ENCODE measurements at places on chromosomes 4 and X.
A peak's percentile ranks its signal among the peaks of the same experiment; 100 is the strongest.

DNA sequence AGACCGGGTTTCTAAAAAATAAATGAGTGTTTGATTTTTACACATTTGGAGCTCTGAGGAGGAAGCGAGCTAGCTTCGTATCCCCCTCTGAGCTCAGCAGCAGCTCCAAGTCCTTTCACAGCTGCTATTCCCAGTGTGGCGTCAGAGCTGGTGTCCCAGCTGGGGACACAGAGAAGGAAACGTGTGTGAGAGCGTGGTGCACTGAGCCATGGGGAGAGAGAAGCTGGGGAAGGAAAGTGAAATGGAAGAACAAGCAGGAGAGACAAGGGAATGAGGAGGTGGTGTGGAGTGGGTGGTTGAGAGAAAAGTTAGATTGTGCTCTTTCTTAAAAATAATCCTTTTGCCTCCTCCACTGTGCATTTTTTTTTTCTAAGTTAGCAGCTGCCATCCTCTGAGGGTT lies 79.5 kb upstream of the SLC4A4 start:
- DNase-seq, result no peak

DNA sequence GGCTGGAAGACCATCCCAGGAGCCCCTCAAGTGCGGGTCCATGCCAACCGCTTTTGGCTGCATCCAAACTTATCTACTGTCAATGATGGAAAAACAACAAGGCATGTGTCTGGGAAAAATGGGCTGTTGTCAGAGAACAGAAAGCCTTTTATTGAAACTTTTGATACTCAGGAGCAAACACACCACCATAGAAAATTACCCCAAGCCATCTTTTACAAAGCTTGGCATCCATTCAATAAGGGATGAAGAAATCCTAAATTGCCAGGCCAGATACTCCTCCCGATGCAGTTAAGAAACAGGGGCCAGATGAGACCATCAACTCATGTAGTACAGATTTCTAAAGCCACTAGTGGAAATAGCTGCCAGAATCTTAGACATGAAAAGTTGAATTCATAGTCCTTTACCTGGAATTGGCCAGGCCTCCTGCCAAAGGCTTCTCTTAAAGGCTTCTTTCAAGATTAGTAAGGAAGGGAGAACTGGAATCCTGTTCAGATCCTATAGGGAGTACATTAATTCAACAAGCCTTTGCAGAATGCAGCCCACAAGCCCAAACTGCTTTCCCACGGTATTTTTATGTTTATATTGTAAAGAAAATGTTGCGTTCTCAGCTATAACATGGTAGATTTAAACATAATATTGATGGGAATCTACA lies 145.4 kb upstream of the MAP3K15 start:
- DNase-seq, result no peak

DNA sequence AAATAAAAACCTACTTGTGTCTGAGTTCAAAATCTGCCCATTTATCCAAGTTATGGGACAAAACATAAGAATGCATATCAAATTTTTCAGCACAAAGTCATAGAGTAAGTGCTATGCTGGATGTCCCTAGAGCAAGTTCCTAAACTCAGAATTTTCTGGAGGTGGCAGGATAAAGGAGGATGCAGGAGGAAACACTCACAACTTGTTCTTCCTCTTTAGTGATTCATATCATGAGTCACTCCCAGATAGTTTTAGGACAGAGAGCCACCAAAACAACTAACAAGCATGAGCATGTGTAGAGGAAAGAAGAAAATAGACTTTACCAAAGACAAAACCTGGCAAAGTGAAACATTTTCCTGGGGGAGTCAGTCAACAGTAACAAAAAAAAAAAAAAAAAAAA lies 302.7 kb downstream of the KCTD8 start:
- DNase-seq, result no peak

DNA sequence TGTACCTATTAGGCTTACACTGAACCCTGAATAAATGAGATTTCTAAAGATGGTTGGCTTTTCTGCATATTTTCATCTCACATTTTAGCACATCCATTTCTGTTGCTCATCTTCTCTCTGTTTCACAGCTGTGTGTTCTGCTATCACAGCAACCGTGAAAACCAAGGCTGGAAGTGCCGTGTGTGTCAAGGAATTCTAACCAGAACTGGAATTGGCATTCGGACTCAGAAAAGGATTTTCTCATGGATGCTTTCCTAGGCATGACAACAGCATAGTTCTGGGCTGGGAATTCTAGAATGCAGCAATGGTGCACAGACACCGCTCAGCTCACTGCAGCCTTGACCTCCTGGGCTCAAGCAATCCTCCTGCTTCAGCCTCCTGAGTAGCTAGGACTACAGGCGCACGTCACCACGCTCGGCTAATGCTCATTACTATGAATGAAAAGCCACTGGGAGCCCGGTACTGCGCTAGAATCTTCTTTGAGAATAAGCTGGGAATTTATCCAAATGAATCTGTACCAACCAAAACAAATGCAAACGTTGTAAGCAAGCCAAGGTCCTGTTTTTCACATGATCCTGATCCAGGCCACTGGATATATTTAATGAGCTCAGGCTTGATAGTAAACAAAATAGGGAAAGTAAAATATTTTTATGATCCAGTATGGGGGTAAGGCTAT lies 105.2 kb downstream of the RBM47 start:
- DNase-seq, result no peak

- no peak for DNase-seq
Measured at GRCh38 chr4:107068116-107068515, 32.0 kb upstream of the DKK2 start.

GRCh38 chr4:40908702-40909362 lies 159.1 kb downstream of the NSUN7 start:
- peak; percentile 10 for DNase-seq

GRCh38 chr4:185282968-185283367 lies 73.6 kb downstream of the SNX25 start:
- no peak for DNase-seq

DNA sequence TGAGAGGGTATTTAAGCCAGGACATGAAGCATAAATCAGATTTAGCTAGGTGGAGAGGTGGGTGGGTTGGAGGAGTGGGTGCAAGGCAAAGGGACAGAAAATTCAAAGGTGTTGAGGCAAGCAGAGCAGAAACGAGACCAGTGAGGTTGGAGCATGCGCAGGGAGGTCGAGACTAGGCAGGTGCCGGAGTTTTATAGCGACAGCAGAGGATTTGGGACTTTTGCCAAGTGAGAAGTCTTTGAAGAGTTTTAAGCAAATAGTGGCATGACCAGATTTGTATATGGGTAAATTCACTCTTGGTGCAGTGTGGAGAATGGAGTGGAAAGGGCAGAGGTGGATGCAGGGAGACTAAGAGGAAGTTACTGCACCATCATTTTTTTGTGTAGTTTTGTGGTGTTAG lies 107.0 kb upstream of the TLR2 start:
- DNase-seq, result no peak

Data from cerebellar nuclear complex (tissue), 1 donor.